ENCODE measurements at places on chromosomes 13 and 19.

DNA sequence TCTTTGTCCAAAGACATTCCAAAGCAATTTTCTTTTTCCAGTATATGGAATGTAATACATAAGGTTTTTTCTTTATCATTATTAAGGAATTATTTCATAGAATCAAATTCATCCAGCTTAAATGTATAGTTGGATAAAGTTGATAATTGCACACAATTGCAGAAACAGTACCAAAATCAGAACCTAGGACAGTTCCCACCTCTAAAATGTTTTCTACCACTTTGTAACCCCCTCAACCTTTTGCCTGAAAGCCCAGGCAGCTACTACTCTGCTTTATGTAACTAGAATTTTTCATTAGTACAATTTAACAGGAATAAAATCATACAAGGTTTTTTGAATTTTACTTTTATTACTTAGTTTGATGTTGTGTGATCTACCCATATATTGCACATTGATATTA lies 98.0 kb downstream of the PRR20E start:
- no peak for DNase-seq

DNA sequence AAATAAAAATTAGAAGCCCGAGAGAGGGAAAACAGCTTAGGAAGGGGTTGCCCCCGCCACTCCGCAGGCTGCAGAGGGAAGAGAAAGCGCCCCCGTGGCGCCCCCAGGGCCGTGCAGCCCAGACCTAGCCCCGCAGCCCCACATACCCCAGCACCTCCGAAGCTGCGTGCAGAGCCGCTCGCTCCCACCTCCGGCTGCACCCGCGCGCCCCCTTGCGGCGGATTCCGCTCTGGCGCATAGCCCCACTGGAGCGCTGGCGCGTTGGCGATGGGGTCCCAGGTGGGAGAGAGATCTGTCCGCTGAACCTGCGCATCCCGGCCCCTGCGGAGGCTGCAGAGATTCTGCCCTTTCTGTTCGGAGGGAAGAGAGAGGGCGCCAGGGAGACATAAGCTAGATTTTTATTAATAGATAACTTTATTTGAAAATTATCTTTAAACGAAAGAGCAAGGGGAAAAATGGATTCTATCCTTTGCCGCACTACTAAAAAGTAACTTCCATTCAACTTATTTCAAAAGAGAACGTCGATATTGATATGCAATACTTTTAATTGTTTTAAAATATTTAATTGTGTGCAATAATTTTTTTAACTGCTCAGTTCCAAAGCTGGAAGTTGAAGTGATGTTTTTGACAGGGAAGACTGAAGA lies 11.7 kb upstream of the CLN5 start:
- peak; percentile 52 for DNase-seq

- DNase-seq, result no peak
Measured at GRCh38 chr19:5680084-5680436, 256 bp downstream of the MICOS13 start.

DNA sequence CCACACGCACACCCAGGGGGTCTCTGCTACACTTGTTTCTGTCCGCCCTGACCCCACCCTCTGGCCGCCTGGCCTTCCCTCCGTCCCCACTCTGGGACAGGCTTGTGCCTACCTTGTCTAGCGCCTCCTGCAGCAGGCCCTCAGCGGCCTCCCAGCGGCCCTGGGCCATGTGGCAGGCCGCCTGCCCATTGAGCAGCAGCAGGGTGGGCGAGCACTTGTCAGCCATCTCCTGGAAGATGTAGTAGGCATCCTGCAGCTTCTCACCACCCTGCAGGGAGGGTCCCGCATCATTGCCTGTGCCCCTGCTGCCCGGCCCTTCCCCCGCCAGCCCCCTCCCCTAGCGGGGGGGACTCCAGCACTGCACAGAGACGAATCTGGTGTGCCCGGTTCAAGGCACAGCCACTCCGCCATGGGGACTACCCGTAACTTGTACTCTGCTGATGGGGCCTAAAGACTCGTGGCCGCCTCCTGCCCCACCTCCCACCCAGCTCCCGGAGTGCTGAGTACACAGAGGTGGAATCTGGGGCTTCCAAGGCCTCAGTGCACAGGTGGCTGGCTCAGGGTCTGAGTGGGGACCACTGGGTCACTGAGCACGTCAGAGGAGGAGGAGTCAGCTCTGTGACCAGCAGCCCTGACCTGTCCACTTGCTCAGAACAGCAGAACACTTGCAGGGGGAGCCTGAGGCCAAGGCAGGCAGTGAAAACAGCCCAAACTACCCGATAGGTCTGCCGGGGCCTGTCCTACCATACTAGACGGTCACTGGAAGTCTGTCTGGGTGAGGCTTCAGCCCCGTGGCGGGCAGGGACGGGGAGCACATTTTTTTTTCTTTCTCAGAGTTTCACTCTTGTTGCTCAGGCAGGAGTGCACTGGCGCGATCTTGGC lies 7.4 kb upstream of the CERS1 start:
- no peak for DNase-seq

- no peak for DNase-seq
Measured at GRCh38 chr13:48576448-48577010, 43.6 kb upstream of the RCBTB2 start.

DNA sequence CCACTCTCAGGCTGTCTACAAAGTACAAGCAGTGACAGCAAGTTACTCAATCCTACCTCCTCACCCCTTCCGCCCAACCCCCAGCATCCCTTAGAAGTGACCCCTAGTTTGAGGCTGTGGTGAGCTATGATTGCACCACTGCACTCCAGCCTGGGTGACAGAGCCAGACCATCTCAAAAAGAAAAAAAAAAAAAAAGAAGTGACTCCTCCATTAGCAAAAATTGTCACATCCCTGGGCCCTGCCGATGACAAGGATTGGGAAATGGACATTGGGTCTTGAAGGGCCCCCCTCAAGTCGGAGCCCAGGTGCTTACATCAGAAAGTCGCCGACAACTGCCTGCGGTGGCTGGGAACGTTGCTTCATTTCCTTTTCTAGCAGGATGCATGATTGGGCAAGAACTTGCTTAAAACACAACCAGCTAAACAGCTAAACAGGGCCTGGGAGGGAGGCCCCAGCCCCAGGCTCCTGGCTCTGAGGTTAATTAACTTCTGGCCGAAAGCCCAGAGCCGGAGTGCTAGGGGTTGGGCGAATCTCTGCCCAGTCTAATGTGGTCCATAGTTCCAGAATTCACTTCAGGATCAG lies 15.3 kb downstream of the RAB3D start:
- peak; percentile 93 for DNase-seq

- DNase-seq, result peak; percentile 18
Measured at GRCh38 chr13:114313061-114313860, 1.0 kb upstream of the CHAMP1 start.

GRCh38 chr13:28671126-28671792 lies 12.3 kb downstream of the POMP start:
- no peak for DNase-seq

- peak; percentile 32 for DNase-seq
Measured at GRCh38 chr19:32976223-32976805, 4.3 kb downstream of the FAAP24 start.

DNA sequence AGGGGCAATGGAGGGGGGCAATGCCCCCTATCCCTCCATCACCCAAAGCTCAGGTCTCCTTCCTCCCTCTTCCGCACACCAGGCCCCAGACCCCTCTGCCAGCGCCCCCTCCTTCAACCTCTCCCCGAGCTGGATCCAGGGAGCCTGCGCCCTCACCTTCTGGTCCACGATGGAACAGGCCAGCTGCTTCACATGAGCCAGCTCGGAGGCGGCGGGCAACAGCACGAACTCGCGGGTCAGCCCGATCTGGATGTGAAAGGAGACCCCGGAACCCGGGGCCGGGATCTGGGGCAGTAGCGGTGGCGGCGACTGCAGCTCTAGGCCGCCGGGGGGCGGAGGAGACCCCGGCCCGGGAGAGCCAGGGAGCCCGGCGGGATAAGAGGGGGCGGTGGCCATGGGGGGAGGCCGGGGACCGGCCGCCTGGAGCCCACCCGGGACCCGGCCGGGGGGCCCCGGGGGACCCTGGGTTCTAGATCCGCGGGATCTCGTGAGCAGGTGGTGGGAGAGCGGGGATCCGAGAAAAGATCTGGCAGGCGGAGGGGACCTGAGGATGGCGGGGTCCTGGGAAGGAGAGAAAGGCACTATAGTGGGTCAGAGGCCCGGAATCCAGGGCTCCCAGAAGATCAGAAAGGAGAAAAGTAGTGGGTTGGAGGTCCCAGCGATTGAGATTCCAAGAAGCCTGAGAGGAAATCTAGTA lies 791 bp downstream of the PRKD2 start:
- DNase-seq, result no peak

- DNase-seq, result peak; percentile 38
Measured at GRCh38 chr13:34030782-34031181, 212.8 kb downstream of the RFC3 start.

DNA sequence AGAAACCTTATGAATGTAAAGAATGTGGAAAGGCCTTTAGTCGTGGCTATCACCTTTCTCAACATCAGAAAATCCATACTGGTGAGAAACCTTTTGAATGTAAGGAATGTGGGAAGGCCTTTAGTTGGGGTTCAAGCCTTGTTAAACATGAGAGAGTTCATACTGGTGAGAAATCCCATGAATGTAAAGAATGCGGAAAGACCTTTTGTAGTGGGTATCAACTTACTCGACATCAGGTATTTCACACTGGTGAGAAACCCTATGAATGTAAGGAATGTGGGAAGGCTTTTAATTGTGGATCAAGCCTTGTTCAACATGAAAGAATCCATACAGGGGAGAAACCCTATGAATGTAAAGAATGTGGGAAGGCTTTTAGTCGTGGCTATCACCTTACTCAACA lies 20.8 kb downstream of the ZNF283 start:
- DNase-seq, result peak; percentile 8

DNA sequence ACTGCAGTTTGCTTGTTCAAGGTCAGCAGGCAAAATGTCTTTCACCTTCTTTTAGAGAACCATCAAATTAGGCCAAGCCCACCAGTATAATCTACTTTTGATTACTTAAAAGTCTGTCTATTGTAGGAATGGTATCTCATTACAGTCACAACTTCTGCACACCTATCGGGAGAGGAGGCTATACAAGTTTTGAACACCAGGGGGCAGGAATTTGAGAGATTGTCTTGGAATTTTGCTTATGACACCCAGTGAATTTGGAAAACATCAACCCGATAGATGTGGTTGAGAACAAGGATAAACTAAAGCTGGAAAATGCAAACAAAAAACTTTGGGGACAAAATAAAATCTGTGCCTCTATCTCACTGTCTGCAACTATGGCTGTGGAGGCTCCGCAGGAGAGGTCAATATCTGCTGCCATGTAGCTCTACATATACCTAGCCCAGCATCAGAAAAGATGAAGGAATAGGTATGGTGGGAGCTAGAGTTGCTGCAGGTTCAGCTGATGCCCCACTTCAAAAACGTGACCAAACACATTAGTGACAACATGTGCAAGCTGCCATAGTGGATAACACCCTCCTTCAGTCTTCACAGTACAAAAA lies 1299.2 kb upstream of the SPRY2 start:
- DNase-seq, result no peak

- DNase-seq, result no peak
Measured at GRCh38 chr13:102462570-102462969, 60.7 kb upstream of the FGF14 start.

GRCh38 chr13:70430256-70430655 lies 322.0 kb upstream of the KLHL1 start:
- no peak for DNase-seq

DNA sequence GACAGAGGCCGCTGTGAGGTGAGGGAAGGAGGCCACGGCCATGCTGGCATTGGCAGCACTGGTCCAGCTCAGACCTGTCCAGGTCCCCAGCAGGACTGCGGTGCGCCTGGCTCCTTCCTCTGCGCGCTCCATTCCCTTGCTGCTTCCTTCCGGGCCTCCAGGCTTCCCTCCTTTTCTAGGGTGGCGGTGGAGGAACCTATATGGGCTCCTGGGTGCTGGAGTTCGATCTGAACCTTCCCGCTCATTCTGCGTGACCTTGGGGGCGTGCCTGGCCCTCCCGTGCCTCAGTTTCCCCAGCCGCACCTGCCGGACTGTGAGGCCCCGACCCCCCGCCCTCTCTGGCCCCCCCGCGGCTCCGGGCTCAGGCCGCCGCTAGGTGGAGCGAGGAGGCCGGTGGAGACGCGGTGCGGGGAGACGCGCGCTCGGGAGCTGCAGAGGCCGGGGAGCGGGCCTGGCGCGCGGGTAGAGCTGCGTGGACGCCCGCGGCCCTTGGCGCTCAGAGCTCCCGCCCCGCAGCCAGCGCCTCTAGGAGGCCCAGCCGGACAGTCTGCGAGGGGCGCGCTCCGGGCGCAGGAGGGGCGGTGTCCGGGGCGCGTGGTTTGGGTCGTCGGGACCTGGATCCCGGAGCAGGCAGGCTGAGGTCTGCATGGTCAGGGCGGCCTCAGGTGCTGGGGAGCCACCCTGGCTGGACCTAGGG lies 29.9 kb downstream of the EFNA2 start:
- DNase-seq, result peak; percentile 39

- DNase-seq, result peak; percentile 17
Measured at GRCh38 chr19:14337510-14337909, 43.7 kb upstream of the ADGRE5 start.

- DNase-seq, result no peak
Measured at GRCh38 chr13:99987154-99988019, 5.8 kb downstream of the ZIC2 start.

GRCh38 chr13:52597676-52598075 lies 44.6 kb upstream of the HNRNPA1L2 start:
- DNase-seq, result no peak

DNA sequence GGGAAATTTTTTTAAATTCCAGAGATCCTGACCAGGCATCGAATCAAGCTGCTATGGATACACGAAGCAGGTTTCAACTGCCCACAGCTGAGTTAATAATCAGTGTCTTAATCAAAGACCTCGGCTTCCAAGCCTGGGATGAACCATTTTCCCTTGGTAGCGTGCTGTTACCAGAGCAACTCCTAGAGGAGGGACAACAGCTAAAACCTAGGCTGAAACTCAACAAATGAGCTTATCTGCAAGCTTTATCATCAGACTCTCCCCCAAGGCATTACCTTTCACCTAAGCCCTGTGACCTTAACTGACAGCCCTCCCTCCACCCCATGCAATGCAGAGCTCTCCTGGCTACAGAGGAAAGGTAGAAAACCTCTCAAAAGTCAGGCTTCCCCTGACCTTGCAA lies 39.7 kb downstream of the RCBTB1 start:
- DNase-seq, result no peak

DNA sequence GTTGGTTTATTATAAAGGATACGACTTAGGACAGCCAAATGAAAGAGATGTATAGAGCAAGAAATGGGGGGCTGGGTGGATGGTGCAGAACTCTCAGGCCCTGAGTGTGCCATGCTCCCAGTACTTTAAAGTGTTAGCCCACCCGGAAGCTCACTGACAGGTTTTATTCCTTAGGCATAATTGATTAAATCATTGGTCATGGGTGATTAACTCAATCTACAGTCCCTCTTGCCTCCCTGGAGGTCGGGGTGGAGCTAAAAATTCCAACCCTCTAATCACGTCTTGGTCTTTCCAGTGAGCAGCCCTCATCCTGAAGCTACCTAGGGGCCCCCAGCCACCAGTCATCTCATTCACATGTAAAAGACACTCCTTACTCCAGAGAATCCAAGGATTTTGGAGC lies 9.9 kb upstream of the LEUTX start:
- no peak for DNase-seq

DNA sequence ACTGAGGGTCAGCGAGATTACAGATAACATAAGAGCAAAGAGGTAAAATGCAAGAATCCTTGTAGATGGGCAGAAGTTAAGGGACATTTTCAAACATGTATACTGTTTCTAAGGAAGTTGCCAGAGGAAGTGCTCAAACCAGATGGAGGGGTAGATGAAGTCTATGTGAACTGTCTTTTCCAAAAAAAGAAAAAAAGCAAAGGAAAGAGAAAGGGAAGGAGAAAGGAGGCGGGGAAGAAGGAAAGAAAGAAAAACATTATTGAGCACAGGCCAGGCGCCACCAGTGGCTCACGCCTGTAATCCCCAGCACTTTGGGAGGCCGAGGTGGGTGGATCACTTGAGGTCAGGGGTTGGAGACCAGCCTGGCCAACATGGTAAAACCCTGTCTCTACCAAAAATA lies 5.3 kb downstream of the DMAC2 start:
- no peak for DNase-seq

GRCh38 chr19:1373534-1374249 lies 10.0 kb upstream of the NDUFS7 start:
- DNase-seq, result no peak

All from fibroblast of skin of right quadriceps (primary cell).